ENCODE measurements at places on chromosomes 13 and 19.
A peak's percentile ranks its signal among the peaks of the same experiment; 100 is the strongest.

DNA sequence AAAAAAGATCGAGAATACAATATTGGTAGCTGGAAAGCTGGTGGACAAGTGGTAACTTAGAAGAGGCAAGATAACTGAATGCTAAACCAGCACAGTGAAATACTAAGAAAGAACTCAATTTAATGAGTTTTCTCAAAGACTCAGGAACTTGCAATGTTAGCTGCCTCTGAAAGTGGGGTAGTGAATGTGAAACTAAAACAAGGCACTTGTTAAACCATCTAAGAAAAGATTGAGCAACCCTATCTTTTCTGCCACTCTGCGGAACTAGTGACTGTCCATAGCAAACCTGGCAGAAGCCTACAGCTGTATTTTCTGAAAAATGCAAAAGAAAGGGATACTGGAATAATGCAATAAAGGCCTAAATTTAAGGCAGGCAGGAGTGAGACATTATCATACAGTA lies 1574.4 kb upstream of the PRR20A start:
- no peak for DNase-seq

- DNase-seq, result no peak
Observed at GRCh38 chr13:27857282-27857681, 62.5 kb upstream of the PDX1 start.

- DNase-seq, result no peak
Observed at GRCh38 chr19:1618157-1619093, 13.2 kb upstream of the UQCR11 start.

- no peak for DNase-seq
Observed at GRCh38 chr13:19519049-19519448, 42.3 kb downstream of the TPTE2 start.

GRCh38 chr19:41706741-41707501 lies 1.5 kb upstream of the CEACAM5 start:
- peak; percentile 49 for DNase-seq

DNA sequence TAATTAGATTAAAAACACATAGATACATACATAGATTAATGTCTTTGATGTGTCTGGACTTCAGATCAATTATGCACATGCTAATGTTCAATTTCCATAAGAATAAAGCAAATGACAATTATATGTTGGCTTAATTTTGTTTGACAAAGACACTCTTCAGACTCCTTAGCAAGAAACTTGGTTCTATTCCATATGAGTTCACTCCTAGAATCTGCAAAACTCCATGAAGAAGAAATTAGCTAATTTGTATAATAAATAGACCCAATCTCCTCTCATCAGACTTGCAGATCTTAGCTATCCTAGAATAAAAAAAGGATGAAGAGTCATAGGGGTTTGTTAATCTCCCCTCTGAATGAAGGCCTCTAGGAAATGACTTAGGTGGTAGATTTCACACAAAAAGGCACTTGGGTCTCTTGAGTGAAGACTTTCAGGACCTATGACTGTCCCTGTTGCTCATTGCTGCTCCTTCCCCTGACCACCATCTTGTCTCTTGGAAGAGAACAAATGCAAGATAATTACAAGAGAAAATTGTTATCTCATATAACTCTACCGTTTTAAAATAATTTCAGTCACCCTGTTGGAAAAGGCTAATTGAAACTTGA lies 302.2 kb downstream of the EFNB2 start:
- no peak for DNase-seq

- no peak for DNase-seq
Observed at GRCh38 chr13:23551213-23552008, 18.8 kb upstream of the TNFRSF19 start.

DNA sequence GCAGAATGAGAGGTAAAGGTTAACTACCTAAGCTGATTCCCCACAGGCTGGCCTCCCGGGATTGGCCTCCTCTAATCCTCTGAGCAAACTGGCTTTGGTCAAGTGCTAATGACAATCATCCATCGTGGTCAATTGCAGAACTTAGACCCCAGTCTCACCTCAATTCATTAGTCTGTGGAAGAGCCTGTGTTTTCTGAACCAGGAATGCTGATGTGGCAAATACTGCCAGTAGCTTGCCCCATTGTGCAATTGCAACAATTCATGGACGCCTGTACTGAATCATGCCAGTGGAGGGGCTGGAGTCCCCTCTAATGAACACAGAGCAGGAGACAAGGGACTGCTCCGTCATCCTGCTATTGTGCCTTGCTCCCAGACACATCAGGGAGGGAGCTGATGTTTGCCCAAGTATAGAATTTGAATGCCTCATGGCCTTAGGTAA lies 1256.5 kb downstream of the EFNB2 start:
- no peak for DNase-seq

- DNase-seq, result no peak
Observed at GRCh38 chr19:11598103-11598483, 810 bp downstream of the ZNF627 start.

- DNase-seq, result no peak
Observed at GRCh38 chr13:34128661-34129060, 310.7 kb downstream of the RFC3 start.

GRCh38 chr19:44613295-44614178 lies at the start of gene IGSF23:
IGSF23 (plus strand) TSS chr19:44613563; CDS start chr19:44613646, 83 bp downstream.
- no peak for DNase-seq

DNA sequence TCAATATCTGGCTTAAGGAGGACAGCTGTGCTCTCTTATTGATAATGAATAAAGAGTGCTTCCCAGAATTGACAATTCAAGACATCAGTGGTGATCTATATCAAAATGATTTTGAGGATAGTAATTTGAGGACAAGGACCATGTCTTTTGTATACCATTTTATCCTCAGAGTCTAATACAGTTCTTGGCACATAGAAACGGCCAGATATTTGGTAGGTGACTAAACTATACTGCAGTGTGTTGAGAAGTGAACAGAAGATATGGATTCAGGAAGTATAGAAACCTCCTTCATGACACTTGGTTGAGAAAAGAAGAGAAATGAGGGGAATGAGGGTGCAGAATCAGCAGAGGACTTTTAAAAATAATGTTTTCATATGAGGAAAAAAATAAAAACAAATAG lies 16.1 kb upstream of the LMO7 start:
- no peak for DNase-seq

DNA sequence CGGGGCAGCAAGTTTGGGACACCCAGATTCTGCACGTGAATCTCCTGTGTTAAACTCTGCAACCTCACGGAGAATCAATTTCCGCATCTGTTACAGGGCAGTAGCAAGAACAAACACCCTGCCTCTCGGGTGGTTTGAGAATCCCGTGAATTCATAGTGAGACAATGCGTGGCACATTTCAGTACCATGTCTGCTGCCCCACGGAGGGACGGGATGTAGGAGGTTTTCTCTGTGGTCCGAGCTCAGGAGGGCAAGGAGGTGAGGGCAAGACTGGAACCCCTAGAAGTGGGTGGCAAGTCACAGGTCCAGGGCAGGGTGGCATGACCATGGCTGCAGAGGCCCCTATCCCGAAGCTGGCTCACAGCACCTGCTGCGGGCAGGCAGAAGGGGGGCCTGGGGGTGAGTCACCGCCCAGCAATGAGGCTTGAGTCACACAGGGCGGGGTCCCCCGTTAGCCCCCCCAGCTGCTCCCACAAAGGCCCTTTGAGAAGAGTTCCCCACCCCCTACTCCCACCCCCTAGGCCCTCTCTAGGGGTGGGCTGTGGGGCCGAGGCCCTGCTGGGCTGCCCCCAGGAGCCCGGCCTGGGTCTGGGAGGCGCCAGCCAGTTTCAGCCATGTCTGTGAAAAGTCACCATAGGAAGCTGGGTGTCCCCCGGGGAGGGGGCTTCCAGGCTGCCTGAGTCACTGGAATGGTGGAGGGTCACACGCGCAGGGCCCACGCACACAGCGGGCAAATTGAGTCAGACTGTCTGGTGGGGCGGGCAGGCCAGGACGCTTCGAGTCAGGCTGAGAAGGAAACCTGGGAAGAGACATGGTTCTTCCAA lies 25.8 kb upstream of the NANOS3 start:
- DNase-seq, result no peak

DNA sequence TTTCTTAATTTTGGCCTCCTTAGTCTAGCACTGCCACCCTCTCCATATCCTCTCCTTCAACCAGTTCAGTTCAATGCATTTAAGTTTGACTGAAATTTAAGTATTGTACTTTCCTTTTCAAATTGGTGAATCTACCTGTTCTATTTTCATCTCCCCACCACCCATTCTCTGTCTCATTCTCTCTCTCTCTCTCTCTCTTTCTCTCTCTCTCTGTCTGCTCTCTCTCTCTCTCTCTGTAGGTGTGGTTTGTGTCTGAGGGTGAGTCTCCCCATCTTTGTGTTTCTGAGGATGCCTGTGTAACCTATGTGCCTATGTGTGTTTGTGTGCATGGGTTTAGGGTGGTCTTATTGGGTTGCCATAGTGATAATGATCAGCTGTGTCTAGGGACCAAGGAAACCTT lies 10.1 kb downstream of the PDX1 start:
- no peak for DNase-seq

DNA sequence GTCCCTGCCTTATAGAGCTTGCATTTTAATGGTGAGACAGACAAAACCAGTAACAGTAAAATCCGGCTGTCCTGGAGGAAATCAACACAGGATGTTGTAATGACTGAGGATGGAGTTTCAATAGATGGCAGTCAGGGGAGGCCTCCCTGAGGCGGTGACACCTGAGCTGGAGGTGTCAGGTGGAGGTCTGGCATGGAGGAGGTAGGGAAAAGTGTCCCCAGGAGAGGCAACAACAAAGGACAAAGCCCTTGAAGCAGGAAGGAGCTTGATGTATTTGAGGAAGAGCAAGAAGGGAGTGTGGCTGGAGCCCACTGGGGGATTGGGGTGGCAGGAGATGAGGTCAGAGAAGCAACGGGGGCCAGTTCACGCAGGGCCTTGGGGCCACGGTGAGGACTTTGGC lies 7.8 kb downstream of the GRIN2D start:
- DNase-seq, result no peak

- no peak for DNase-seq
Observed at GRCh38 chr19:14408491-14409145, 10.5 kb downstream of the DDX39A start.

DNA sequence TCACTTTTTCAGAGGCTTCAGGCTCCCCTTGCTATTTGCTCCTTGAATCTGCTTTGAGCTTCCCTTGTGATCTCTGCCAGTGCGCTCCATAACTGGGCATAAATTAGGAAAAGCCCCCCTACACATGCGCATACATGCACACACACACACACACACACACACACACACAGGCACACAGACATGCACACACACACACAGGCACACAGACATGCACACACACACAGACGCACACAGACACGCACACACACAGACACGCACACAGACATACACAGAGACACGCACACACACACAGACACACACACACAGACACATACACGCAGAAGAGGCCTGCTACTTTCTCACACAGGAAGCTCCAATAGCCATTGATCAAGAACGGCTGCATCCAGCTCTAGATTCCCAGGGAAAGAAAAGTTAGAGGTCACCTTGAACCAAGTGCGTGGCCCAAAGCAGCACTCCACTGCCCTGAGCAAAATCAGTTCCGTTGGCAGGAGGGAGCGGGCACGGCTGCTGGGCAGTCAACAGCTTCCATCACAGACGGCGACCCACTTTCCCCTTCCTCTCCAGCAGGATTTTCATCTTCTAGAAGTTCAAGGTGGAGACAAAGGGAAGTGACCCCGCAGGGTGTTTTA lies 145.6 kb downstream of the DPF1 start:
- no peak for DNase-seq
